HL-60 (cell line): ENCODE measurements at places on chromosomes 1 and 21.

DNA sequence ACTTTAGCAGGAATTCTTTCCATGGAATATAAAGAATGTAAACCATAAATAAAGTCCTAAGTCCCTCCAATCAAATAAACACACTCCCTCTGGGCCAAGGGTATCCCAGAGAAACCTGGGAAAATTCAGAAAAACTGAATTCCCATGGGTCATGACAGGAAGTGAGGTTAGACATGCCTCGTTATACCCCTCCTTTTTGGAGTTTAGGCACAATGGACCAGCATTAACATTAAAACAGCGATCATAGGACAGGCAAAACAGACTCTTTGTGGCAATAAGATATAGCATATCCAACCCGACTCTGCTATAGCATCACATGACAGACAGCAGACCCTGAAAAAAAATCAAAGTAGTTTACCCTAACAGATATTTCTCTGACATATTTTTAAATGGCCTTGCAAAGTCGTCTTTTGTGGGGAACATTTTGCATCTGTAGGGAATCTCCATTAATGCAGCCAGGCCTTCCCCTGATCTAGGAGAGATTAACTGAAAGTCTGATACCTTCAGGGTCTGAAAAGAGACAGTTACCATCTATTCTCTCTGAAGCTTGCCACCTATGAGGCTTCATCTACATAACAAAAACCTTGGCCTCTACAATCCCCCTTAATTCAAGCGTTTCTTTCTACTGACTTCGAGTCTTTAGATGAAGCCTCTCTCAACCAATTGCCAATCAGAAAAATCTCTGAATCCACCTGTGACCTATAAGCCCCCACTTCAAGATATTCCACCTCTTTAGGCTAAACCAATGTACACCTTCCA is 143.0 kb upstream of the KCNK1 start:
- no peak for DNase-seq

DNA sequence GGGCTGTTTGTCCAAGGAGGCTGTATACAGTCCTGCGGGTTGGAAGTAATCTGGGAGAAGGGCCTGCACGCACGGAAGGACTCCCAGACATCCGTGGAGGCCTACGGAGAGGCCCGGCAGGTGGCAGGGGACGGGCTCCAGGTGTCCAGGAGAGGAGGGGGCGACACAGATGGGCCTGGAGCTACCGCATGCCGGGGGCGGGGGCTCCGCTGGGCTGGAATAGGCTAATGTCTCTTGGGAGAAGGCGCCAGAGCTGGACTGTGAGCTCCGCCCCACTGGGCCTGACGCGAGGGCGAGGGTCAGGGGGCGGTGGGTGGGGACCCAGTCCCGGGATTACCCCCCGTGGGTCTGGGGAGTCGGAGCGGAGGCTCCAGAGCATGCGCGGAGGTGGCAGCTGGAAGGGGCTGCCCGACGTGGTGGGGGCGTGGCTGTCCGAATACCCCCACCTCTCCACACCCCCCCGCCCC is 659 bp downstream of the AGO1 start:
- no peak for DNase-seq

DNA sequence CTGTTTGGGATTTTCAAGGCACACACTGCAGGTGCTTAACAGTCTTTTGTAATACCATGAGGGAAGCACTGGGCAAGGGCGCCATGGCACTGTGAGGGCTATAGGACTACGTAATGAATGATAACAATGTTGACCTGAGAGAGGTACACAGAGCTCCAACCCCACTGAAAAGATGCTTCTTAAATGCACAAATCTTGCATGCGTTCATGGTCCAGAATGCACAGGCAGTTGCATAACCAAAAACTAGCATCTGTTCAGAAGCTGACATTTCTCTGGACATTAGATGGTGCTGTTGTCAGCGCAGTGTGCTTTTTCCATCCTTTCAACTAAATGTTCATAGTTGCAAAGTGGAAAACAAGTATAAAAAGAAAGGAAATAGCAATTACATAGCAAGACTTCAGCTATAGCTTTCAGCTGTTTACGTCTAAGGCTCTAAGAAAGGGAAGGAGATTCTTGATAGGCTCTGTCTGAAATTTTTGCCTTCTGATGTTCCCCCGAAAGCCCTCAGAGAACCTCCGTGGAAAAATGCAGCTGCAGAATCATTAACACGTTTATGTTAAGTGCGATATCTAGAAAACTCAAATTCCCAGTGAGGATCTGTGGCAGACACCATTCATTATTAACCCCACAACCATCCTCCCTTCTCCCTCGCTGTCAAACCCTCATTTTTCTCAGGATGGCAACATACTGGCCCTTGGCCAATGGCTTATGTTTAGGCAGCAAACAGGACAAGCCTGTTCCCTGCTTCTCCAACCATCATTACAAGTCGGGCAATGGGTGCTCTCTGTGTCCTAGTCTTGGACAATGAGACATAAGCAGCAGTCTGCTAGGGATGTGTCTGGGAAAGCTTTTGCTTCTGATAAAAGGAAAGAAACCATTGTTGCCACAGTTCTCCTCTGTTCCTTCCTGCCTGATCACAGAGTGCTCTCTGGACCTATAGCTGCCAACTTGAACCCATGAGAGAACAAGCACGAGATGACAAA is 8.2 kb upstream of the TARBP1 start:
- DNase-seq = peak; percentile 44

- DNase-seq = no peak
These were observed 54.0 kb upstream of the RASAL2 start for GRCh38 chr1:178039891-178040290.

GRCh38 chr1:245084551-245084950 is 70.2 kb upstream of the KIF26B start:
- no peak for DNase-seq

DNA sequence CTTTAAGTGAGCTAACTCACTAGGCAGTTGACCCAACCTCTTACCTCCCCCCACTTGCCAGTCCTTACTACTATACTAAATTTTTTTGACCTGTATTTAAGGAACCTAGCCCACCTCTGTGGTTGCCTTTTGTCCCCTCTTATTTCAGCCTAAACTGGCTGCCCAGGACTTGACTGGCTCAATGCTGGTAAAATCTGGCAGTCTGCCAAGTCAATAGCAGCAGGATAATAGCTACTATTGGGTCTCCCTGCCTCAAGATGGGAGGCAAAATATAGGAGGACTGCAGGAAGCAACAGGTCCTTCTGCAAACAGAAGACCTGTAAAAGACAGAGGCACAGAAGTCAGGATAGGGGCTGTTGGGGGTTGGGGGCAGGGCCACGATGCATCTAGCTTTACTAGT is 144.2 kb upstream of the POGK start:
- DNase-seq = no peak

GRCh38 chr1:85319931-85320330 is 43.5 kb upstream of the BCL10 start:
- no peak for DNase-seq

DNA sequence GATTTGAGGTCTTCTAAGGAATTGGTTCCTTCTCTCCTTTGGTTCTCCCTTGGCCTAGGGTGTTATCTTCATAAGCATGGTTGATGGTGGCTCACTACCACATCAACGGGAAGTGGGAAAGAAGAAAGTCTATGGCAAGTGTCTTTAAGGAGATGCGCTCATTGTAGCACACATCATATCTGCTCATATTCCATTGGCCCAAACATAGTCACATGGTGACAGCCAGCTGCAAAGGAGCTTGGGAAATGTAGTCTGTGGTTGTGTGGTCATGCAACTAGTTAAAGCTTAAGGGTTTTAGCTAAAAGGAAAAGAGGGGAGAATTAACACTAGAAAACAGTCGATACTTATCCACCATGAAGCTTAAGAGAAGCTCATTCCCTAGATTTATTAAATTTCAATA is 11.4 kb upstream of the MRPS6 start:
- peak; percentile 13 for DNase-seq

- DNase-seq = no peak
These were observed 11.4 kb downstream of the FLG2 start for GRCh38 chr1:152348447-152348846.

- no peak for DNase-seq
These were observed 19.7 kb upstream of the PGBD2 start for GRCh38 chr1:248886237-248886895.

DNA sequence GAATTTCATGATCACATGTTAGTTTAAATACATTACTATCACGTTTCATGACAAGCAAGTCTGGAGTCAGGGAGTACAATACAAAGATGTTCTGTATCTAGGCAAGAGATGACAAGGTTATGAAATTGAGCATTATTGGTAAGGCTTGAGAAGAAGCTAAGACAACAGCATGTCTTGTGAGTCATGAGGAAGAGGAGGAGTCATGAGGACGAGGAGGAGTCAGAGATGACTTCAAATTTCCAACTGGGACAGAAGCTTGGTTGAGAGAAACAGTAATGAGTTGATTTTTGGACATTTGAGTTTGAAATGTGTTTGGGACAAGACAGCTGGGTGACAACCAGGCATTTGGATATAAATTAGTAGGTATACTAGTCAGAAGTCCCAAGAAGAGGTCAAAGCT is 4.3 kb upstream of the UBE2U start:
- DNase-seq = no peak

- no peak for DNase-seq
These were observed 34.8 kb upstream of the EPHA8 start for GRCh38 chr1:22528451-22528850.

DNA sequence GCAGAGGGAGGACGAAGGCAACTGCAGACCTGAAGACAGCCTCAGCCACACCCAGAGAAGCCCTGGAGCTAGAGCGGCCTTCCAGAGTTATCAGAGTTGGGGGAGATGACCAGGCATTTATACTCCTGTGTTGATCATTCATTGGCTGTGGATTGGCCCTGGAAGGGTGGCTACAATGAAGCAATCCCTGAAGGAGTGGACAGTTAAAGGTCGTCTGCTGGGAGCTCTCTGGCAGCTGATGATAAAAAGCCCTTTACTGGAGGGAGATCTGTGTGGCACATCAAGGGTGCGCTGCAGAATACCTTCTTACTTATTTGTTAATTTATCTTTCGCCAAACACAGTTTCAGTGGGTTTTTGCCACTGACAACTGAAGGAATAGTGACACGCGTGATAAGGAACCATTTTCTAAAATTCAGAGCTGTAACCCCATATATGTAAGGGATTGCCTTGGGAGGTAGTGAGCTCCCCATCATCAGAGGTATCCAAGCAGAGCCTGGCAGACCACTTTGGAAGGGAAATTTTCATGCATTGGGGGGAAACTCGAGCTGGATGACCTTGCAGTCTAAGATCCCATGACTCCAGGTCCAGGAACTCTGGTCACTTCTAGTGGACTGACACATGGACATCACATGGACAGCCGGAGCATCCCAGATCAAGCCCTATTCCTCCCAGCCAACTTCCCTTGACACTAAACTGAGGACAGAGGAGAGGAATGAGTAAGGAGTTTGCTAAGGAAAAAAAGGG is 126.4 kb upstream of the GADD45A start:
- DNase-seq = no peak

DNA sequence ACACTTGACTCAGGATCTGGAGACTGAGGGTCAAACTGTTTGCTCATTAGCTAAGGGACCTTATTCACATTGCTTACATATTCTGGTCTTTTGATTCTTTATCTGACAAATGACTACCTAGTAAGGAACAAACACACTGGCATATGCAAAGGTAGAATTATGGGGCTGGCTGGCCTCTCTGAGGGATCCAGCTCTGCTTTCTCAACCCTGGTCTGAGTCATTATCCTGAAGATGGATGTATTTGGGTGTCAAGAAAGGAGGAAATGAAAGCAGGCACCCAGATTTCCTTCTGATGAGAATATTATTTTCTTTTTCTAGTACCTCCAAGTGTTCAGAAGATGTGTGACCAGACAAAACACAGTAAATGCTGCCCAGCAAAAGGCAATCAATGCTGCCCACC is 6.0 kb downstream of the SMCP start:
- DNase-seq = no peak

DNA sequence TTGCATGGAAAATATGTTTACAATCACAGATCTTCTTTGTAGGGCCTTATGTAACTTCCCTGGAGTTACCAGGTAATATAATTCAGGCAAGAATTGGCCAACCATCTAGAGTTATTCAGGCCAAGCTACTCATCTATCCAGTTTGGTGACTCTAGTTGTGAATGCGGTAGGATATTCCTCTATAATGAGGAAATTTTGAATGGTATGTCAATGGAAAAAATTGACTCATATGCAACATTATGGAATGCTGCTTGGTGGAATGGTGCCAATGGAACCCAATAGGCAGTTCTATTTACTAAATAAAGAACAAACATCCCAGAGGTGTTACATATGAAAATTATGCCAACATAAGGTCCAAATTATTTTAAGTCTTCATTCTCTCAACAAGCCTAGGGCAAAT is 5.6 kb upstream of the TNFSF18 start:
- DNase-seq = no peak

- DNase-seq = no peak
These were observed 16.4 kb downstream of the RIMS3 start for GRCh38 chr1:40648928-40649591.

DNA sequence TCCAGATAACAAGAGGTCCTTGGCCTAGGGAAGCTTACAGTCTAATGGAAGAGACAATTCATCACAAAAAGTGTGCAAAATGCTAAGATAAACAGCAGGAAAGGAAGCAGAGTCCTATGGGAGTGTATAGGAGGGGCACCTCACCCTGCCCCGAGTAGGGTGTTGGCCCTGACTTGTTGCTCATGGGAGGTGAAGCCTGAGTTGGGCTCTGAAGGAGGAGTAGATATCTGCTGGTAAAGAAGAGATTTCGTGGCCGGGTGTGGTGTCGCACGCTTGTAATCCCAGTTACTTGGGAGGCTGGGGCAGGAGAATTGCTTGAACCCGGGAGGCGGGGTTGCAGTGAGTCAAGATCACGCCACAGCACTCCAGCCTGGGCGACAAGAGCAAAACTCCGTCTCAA is 18.6 kb upstream of the GPR37L1 start:
- DNase-seq = no peak

DNA sequence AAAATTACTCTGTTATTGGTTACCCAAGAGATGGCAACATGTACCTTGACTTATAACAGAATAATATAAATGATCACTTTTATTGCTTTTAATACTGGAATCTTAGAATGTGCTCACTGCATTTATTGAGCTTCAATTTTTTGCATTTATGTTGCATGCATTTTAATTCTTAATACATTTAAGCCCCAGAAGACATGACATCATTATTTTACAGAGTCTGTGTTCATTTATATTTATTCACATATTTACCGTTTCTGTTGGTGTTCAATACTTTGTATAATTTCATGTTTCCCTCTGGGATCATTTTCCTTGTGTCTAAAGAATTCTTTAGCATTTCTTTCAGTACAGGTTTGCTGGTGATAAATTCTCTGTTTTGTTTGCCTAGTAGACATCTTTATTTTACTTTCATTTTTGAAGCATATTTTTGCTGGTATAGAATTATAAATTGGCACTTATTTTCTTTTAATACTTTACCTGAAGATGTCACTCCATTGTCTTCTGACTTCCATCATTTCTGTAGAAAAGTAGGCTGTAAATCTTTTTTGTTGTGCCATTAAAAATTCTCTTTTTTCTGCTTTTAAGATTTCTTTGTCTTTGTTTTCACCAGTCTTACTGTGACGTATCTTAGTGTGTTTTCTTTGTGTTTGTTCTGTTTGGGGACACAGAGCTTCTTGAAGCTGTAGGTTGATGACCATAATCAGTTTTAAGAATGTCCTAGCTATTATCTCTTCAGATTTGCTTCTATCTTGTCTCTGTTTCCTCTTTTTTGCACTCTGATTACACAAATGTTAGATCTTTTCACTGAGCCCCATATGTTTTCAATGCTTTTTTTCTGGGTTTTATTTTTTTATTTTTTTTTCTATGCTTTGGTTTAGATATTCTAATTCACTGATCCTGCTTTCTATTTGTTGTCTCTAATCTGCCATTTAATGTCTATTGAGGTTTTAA is 26.9 kb downstream of the DISP3 start:
- DNase-seq = no peak
